ENCODE measurements at places on chromosomes 7 and 10.

DNA sequence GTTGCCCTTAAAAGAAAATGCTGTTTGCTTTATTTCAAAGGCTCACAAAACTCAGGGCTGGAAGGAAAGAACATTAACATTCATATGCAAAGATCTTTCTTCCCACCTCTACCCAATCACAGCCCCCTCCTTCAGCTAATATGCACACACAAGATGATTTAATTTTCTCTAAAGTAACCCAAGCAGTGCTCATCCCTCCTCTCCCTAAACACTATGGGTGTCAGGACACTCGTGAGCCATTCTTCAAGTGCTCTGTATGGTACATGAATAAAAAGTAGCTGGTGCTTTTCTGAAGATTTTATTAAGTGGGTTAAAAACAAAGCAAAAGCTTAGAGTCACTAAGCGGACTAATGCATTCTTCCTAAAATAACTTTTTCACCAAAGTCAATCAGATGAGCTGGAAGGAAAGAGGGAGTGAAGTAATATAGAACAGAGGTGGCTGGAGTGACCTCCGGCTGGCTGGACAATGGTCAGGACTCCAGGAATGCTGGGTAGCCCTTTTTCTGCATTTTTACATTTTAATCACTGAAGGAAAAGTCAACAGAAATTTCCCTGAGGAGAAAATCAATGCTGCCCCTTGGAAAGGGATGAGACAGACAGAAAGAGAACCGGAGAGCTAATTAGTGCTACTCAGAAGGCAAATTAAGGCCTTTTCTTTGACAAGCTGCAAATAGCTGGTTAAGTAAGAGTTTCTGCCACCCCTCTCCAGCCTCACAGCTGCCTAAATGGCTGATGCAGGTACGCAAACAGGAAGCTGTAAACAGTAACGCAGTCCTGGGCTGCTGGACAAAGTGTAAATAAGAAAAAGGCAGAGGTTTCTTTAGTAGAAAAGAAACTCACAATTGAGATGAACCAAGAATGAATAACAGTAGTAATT, 6.6 kb downstream of the DGKI start:
- no peak for DNase-seq

DNA sequence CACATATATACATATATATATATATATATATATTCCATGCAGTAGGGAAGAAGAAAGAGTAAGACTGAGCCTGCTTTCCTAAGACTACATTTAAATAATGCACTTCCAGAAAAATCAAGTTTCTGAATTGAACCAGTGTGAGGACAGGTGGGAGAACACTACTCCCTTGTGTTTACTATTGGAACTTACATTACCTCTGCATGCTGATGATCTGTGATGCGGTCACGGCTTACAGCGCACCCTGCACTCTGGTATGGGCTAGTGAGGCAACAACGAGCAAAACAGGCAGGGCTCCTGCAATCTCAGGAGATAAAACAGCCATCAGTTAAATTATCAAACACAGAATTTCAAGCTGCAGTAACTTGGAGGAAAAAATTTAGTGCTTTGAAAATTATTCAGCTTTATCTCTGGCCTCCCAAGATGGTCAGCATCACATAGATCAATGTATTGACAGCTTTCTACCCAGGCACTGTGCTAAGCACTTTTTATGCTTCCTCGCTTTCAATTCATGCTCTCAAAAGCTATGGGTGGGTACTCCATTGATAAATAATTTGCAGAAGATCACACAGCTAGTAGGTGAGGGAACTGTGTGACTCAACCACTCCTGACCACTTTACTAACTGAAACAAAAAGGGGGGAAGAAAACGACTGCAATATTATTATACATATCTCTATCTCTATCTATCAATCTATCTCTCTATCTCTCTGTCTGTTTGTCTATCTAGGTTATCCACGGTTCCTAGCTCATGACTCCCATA, 20.5 kb upstream of the SLC16A12 start:
- no peak for DNase-seq

- no peak for DNase-seq
Measured at GRCh38 chr7:42193471-42194129, 43.4 kb downstream of the GLI3 start.

DNA sequence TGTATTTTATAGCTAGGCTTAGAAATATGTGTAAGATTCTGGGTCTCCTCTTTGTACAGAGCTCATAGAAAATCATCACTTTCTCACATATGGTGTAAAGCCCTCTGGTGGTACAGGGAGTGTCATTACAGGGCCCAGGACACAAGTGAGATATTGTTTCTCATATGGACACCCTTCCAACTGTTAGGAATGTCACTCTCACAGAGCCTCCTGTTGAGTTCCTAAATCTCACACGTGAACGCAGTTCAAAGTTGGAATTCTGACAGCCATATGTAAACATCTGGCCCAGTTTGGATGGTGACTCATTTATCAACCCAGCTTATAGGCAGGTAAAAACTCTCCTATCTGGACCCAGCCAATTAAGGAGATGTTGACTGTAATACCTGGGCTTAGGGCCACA, 35.4 kb upstream of the ZNF107 start:
- peak; percentile 27 for DNase-seq

GRCh38 chr10:10045765-10046028, 972.0 kb upstream of the CELF2 start:
- DNase-seq: no peak

DNA sequence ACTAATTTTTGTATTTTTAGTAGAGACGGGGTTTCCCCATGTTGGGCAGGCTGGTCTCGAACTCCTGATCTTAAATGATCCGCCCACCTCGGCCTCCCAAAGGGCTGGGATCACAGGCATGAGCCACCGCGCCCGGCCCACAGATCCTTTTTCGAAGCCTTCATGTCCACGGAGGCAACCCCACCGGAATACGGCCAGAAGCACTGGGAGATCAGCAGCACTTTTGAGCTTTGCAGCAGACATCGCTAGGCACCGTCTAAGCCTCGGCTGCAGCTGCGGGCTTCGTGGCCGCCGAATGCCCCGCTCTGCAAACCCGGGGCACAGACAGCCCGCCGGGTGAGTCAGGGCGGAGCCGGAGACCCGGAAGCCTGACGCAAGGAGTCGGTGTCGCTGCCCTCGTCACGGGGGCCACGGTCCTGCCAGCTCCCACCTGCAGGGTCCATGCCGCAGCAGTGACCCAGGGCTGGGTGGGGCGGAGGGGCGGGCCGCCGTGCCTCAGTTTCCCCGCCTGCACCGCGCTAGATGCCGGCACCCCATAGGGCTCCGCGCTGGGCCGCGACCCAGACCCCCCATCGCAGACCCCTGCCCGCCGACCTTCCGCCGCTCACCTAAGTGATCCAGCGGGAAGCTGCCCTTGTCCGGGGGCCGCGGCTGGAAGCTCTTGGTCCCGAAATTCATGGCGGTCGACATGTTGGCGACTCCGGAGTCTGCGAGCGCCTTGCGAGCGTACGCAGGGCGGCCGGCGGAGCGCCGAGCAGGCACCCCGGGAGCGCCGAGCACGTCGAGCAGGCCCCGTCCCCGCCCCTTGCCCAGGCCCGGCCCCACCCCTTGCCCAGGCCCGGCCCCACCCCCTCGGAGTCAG, at the start of gene COX19:
COX19 (minus strand) TSS at position 730 of the 862 bp plus-strand sequence; CDS start at position 690, 40 bp downstream.
- DNase-seq: peak; percentile 95

DNA sequence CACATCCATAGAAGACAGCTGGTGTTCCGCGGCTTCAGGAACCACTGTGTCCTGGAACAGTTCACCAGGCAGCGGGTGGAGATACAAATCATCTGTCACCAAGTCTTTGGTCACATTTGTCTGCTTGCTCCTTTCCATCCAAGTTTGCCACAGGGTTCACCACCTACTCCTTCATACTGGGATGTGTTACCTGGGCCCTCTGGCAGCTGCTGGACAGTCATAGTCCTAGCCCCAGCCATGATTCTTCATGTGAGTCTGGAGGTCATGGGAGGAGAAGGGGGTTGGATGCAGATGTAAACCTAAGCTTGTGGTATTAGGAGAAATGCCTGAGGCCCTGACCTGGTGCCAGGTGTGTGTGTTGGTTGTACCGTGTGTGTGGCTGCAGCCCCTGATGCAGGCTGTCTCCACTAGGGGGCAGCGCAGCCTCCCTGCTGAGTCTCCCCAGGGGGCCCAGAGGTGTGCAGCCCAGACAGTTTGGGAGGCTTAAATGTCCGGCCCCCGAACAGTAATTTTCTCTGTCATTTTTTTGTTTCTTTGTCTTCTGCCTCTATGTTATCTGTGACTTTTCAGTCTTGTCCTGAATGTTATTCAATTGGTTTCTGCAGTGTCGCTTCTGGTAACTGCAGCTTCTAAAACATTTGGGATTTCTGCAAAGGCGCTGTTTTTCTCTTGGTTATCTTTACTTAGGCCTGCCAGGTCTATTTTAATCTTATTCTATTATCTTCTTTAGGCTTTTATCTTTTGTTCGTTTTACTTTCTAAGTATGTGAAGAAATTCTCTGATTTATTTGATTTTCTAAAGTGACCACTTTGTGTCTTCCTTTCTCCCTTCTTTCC, 14.8 kb downstream of the NPS start:
- DNase-seq: peak; percentile 43

DNA sequence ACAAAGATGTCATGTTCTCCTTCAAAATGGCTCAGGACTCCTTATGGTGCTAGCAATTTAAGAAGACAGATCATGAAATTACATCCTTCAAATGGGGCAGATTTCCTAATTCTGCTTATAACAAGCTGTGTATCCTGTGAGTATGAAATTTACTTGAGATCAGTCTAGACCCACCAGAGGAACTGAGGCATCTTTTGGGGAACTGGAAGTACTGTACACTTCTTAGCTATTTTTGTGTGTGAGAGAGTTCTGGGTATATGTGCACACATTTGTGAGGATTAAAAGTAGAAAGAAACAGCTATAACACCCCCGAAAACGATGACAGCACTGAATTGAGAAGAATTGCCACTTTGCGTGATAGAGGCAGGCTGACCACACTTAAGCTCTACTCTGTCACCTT, 187.0 kb upstream of the CCDC6 start:
- DNase-seq: no peak

DNA sequence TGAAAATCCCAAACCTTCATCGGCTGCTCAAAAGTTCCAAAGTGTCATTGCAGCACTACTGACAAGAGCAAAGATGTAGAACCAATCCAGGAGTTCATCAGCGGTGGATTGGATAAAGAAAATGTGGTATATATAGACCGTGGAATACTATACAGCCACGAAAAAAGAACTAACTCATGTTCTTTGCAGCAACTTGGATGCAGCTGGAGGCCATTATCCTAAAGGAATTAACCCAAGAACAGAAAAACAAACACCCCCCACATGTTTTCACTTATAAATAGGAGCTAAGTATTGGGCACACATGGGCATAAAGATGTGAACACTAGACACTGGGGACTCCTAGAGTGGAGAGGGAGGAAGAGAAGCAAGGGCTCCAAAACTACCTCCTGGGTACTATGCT, 31.6 kb downstream of the PHYH start:
- DNase-seq: no peak

- no peak for DNase-seq
Measured at GRCh38 chr7:102261451-102261850, 25.2 kb upstream of the SH2B2 start.

GRCh38 chr10:67834375-67834774, 3.6 kb downstream of the DNAJC12 start:
- no peak for DNase-seq

DNA sequence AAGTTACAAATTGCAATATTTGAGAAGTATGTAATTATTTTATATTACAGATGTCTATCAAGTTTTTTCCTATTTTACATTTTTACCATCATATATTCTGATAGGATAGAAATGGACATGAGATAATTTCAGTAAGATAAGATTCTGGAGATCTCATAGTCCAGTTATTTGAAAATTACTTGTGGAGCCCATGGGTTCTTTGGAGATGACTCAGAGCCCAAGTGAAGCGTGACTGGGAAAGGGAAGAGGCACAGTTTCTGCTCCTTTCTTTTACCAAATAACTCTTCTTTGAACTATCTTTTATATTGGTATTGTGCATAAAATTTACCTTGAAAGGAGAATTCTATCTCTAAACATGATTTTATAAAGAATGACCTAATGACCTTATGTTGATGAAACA, 2.4 kb downstream of the CD36 start:
- DNase-seq: no peak

GRCh38 chr10:30825495-30825894, 195.9 kb upstream of the LYZL2 start:
- no peak for DNase-seq

GRCh38 chr10:78407966-78408365, 374.3 kb downstream of the RPS24 start:
- DNase-seq: no peak

DNA sequence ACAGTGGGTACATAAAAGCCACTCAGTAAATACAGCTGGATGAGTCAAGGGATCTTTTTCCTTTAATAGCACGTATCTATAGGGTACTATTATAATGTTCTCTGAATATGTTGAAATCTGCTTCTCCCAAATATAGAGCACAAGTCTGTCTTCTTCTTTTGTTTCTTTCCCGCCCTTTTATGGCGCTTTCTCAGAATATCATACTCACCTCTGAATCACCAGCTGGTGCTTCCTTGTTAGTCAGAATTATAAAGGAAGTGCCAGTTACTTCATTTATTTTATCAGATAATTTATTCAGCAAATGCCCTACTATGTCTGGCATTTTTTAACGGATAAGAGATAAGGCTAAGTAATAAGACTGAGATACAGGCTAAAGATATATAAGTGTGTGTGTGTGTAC, 772.9 kb downstream of the SORCS3 start:
- DNase-seq: no peak

- DNase-seq: no peak
Measured at GRCh38 chr10:14654821-14655382, 119.8 kb downstream of the FAM107B start.

DNA sequence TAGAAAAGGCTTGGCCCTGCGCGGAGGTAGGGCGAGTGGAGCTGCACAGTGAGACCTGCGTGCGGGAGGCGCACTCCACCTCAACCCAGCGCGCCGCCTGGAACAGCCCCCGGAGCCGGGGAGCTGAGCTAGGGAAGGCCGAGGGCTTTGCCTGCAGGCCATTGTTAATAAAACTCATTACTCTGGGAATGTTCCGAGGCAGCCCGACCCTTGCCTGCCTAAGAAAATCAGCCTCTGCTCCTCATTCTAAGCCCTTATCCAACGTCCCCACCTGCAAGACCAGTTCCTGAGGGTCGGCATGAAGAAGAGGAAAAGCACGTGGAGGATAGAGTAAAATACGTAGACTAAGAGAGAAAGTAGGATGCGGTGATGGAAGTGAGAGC, 55.3 kb downstream of the C7orf25 start:
- peak; percentile 20 for DNase-seq

GRCh38 chr10:92208736-92209135, 82.1 kb downstream of the CPEB3 start:
- no peak for DNase-seq

- no peak for DNase-seq
Measured at GRCh38 chr7:159007364-159007995, 137.2 kb downstream of the VIPR2 start.

GRCh38 chr10:133241501-133242205, 4.0 kb downstream of the VENTX start:
- DNase-seq: no peak

- peak; percentile 81 for DNase-seq
Measured at GRCh38 chr10:42866115-42866995, 83.8 kb downstream of the BMS1 start.

- DNase-seq: no peak
Measured at GRCh38 chr7:155734445-155734809, 77.8 kb downstream of the SHH start.

GRCh38 chr7:4222676-4223075, 459.4 kb upstream of the FOXK1 start:
- no peak for DNase-seq

- no peak for DNase-seq
Measured at GRCh38 chr7:150951521-150951920, 26.6 kb downstream of the KCNH2 start.

- DNase-seq: no peak
Measured at GRCh38 chr7:11727864-11728263, 104.1 kb downstream of the THSD7A start.

Data from HEK293T (cell line).